SJSA1 (cell line): ENCODE measurements at places on chromosomes 1 and 21. TPM values are rescaled to one million over a fixed set of nuclear protein-coding genes. Genes with fewer than 3 reads are reported as not detected.

DNA sequence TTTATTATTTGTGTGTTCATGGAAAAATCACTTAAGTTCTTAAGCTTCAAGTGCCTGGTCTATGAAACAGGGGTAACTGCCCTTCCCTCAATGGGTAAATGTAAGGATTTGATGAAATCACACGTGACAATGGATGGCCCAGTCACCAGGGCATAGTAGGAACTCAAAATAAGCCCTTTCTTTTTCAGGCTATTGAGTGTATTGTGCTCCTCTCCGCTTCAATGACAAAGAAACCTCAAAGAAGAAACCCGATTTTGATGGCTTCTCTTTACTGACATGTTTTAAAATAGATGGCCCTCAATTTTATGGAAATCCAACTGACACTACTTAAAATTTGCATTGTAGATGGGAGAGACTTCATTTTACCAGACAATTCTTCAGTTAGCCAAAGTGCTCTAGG is 543.5 kb downstream of the OMA1 start:
- H3K4me1 ChIP-seq = no peaks in the 10 kb centered on the region
- H3K27ac ChIP-seq = no peak overlapping the region
- H3K36me3 ChIP-seq = no peaks in the 10 kb centered on the region
- no peak overlapping the region for H3K4me3 ChIP-seq
- 0 out of 2 replicates have a peak, but pooled peaks cover 4% of the 10 kb centered on the region for H3K27me3 ChIP-seq

RRP15 gene
- 10.6 and 16.7 TPM in 2 replicates for total RNA-seq

GJA8 gene
- not detected in 2 replicates for total RNA-seq

GRCh38 chr1:21896652-21897532 is 40.2 kb downstream of the HSPG2 start:
- peaks cover 21% of the 10 kb centered on the region for H3K4me1 ChIP-seq
- H3K4me3 ChIP-seq = no peak overlapping the region
- DNase-seq = no peak
- H3K36me3 ChIP-seq = peaks cover 59% of the 10 kb centered on the region
- H3K27me3 ChIP-seq = no peaks in the 10 kb centered on the region

DNA sequence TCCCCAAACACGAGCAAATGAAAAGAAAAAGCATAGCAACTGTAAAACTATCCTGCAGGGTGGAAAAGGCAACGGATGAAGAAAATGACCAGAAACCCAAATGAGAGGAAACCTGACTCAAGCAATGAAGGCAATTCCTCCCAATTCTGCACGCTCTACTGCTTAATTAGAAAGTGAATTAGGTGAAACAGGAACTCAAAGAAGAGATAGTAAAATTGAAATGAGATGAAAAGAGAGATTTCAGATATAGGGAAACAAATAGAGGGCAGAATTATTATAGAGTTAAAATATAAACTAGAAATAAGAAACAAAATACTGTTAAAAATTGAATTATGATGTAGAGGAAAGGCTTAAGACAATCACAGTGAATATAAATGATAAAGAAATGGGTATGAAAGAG is 27.5 kb upstream of the ITPKB start:
- no peaks in the 10 kb centered on the region for H3K36me3 ChIP-seq
- H3K27ac ChIP-seq = no peak overlapping the region
- H3K4me3 ChIP-seq = no peak overlapping the region
- peaks cover 33% of the 10 kb centered on the region for H3K4me1 ChIP-seq

GRCh38 chr1:115322631-115323030 is 15.4 kb downstream of the NGF start:
- no peaks in the 10 kb centered on the region for H3K36me3 ChIP-seq
- no peak overlapping the region for H3K27ac ChIP-seq
- H3K27me3 ChIP-seq = no peaks in the 10 kb centered on the region
- no peak for DNase-seq
